ENCODE measurements at places on chromosomes 5 and 9. TPM values are rescaled to one million over a fixed set of nuclear protein-coding genes. Genes with fewer than 3 reads are reported as not detected.

DNA sequence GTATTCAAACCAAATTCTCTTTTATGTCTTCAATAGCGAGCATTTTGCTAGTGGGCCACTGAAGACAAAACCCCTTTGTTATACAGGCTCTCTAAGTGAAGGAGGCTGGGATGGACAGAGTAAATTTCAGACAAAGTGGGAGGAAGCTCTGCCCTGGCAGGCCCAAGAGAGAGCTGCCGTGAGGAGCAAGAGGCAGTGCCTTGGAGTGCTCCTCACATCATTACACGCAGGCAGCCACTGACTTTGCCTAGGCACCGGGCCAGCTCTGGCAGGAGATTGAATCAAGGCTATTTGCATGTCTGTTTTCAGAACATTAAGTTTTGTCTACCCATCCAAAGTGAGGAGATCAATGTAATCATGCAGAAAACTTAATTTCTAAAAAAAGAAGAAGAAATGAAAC is 167.7 kb downstream of the CCDC192 start:
- DNase-seq, result peak; percentile 76

DNA sequence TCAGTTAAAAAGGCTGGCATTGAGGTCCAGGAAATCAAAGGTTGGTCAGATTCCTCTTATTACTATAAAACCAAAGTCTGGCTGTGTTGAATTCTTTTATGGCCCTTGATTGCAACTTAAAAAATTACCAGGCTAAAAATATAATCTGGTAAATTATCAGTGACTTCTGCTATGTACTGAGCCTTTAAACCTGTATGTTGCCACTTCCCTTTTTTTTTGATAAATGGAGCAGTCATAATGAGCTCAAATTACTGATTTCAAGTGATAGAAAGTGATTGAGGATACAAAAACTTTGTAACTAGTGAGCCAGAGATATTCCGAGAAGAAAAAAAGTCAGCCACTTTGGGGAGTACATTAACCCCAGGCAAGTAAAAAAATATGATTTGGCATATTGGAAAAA is 100.1 kb downstream of the GIN1 start:
- no peak for DNase-seq

DNA sequence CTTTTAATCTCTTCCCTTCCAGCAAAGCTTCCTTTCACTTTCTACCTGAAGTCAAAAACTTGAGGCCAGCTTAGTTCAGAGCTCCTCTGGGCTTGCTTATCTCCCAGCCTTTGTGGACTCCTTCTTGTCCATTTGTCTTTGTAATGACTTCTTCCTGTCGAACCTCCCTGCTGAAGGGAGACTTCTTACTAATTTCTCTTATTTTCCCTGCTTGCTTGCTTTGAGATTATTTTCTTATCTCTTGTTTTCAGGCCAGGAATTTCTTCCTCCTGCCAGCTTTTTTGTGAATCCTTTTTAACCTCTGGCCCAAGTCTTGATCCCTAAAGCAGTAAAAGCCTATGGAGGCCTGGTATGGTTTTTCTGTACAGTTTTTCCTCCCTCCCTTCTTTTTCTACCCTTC is 46.8 kb upstream of the DHFR start:
- no peak for DNase-seq

DNA sequence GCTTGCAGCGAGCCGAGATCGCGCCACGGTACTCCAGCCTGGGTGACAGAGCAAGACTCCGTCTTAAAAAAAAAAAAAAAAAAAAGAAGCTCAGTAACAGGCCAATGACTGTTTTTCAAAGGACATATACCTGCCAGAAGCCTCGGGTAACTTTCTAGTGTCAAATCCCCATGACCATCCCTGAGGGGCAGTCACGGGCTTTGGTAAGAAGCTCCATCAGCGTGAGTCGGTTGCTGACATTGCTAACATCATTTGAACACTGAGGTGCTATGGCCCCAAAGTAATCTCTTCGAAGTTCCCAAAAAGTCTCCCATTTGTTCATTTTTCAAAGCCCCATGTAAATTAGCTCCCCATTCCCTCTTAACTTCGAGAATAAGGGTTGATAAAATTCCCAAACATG is 11.6 kb downstream of the NAIP start:
- DNase-seq, result peak; percentile 9

DNA sequence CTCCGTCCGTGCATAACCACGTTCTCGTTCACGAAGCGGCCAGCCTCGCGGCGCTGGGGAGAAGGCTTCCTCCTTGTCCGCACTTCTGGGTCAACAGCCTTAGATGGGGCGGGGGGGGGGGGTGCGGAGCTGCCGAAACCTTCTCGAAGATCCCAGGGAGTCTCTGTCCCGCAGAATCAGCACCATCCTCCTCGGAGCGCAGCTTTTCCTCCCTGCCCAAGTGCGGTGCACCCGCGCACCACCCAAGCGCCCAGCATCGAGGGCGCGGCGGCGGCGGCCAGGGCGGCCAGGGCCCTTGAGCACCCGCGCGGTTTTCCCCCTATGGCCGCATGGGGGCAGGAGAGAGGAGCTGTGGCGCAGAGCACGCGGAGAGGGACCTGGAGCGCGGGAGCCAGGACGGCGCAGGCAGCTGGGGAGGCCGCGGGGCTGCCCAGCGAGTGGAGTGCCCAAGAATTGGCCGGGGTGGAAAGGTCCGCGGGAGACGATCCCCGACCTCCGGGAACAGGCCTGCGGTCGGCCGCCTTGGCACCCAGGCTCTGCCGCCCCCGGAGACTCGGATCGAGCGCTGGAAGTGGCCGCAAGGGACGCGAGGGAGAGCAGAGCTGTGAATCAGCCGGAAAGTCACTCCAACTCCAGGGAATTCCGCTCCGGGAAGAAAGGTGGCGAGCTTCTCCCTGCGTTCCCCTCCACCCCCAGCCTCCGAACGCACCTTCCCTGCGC is 43.1 kb downstream of the TMEM174 start:
- peak; percentile 88 for DNase-seq

Gene CDKN2B
- 1.7 TPM for total RNA-seq

GRCh38 chr9:82037126-82037525 is 48.6 kb downstream of the SPATA31D1 start:
- no peak for DNase-seq

DNA sequence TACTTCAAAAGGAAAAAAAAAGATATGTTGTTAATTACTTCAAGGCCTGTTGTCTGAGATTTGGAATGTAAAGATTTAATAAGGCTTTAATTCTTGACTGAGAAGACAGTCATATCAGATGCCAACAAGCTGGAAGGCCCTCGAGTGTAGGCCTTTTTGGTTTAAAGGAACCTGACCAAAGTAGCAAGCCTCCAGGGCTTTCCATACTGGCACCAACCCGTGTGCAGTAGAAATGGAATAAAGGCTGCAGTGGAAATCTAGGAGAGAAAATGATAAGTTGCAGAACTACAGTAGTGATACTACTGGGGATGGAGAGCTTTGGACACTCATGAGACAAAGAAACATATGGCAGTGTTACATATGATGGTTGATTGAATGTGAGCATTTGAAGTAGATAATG is 358.0 kb downstream of the TAF11L14 start:
- DNase-seq, result no peak

DNA sequence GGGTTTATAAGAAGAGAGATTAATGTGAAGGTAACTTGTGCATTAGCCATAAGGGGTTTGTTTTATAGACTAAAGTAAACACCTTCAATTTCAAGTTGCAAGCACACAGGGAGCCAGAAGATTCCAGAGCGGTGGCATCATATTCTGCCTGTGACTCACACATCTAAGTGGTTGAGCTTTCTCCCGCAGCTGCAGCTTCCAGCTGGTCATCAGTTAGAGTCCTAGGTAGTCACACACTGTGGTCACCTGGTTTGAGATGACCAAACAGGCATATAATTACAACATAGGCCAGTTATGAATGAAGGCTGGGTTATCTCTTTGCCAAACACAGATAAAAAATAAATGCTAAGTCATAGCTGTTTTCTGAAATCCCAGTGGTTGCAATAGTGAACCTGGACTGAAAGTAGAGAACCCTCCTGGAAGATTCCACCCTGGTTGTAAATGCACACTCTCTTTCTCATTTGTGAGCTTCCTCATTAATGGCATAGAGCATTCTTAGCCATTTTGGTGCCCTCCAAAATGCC is 171.3 kb downstream of the GDNF start:
- DNase-seq, result peak; percentile 50

All from right cardiac atrium (tissue), 5 donors.